Fibroblast of skin of back (primary cell): ENCODE measurements at places on chromosomes 5 and 9.

- DNase-seq, result no peak
Measured at GRCh38 chr9:11577522-11577921, 964.7 kb upstream of the PTPRD start.

DNA sequence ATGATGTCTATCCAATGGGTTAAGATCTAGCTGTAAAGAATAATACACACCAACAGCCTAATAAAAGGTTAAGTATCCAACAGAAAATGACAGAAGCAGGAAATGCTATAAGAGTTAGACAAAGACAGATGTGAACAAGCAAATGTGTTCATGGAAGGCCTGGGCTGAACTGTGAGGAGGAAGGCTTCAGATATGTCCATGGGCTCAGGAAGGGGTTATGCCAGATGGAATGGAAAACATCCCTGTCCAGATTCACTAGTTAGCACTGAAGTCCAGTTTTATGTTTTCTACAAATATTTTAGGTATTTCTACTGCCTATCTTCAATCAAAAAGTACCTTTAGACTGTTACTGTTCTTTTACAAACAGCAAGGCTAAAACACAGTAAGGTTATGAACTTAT, 27.1 kb downstream of the ERAP1 start:
- peak; percentile 30 for DNase-seq

GRCh38 chr5:35956429-35956828, 18.0 kb upstream of the CAPSL start:
- peak; percentile 1 for DNase-seq

DNA sequence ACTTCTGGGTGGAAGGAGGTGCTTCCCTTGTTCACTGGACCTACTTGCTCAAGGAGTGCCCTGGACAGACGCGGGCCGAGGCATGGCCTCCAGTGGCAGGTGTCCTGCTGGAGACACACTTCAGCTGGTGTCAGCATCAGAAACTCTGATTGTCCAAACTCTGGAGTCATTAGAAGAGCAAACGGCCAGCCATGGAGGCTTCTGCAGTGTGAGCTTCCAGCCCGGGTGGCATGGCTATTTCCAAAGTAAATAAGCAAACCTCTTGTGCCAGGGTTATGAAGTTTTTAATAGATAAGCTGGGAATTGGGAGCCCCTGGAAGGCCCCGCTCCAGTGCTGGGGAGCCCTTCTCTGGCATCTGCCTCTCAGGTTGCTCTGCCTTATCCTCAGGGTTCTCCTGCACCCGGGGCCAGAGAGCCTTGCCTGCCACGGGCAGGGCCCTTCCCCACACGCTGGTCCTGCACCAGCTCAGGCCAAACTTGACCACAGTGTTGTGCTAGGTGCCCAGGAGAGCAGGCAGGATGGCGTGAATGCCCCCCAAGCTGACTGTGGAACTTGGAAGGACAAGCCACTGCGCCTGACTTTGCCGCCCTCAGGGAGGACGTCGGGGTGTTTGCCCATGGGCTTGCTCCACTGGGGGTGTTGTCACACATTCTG, 285.6 kb downstream of the GADD45G start:
- DNase-seq, result no peak

GRCh38 chr9:69637193-69637816, 34.9 kb downstream of the APBA1 start:
- no peak for DNase-seq

- no peak for DNase-seq
Measured at GRCh38 chr5:68261569-68262065, 46.1 kb downstream of the PIK3R1 start.

- DNase-seq, result no peak
Measured at GRCh38 chr9:111832449-111832848, 37.7 kb upstream of the SHOC1 start.

GRCh38 chr9:72680593-72681282, 159.3 kb downstream of the TMC1 start:
- DNase-seq, result no peak

- no peak for DNase-seq
Measured at GRCh38 chr5:157038568-157039187, 20.2 kb downstream of the HAVCR1 start.

- no peak for DNase-seq
Measured at GRCh38 chr9:136194540-136194939, 10.4 kb downstream of the LHX3 start.
